Glomerular endothelial cell (primary cell): ENCODE measurements at places on chromosomes 3 and 15. TPM values are rescaled to one million over a fixed set of nuclear protein-coding genes. Genes with fewer than 3 reads are reported as not detected.

C2CD4A gene
- total RNA-seq: 0.05 and 1.1 TPM in 2 replicates

PDCD7 gene
- total RNA-seq: 16.6 and 18.1 TPM in 2 replicates

PLAAT1 gene
- 5.2 and 7.3 TPM in 2 replicates for total RNA-seq

GOLGA6B gene
- not detected in 2 replicates for total RNA-seq
